SHP77 (cell line): ENCODE measurements at places on chromosomes 11 and 22.
A peak's percentile ranks its signal among the peaks of the same experiment; 100 is the strongest.

DNA sequence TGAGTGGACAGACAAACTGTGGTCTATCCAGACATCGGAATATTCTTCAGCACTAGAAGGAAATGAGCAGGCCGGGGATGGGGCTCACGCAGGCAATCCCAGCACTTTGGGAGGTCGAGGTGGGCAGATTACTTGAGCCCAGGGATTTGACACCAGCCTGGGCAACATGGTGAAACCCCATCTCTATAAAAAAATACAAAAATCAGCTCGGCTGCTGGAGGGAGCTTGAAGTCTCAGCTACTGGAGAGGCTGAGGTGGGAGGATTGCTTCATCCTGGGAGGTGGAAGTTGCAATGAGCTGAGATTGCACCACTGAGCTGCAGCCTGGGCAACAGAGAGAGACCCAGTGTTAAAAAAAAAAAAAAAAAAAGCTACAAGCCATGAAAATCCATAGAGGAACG lies 8.0 kb upstream of the CTSD start:
- no peak for DNase-seq

GRCh38 chr11:125975634-125976033 lies 29.8 kb downstream of the VSIG10L2 start:
- no peak for DNase-seq

GRCh38 chr11:110134110-110134509 lies 40.9 kb downstream of the ZC3H12C start:
- DNase-seq, result peak; percentile 24

GRCh38 chr11:61776561-61777075 lies 15.8 kb downstream of the TMEM258 start:
- peak; percentile 59 for DNase-seq

DNA sequence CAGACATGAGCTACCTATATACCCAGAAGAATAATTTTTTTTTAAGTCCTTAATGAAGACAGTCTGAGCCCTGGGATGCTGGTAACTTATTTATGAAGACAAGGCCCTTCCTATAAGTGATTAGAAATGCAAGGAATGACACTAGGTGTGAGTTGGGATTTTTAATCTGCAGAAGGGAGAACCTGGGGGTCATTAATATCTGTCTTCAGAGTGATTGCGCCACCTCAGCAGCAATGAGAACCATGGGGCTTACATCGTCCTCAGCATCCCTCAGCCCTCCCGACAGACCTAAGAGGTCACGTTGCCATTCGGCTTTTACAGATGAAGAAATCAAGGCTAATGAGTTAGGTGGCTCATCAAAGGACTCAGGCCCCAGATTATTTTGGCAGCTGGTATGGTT lies 55.6 kb downstream of the MCM5 start:
- DNase-seq, result no peak

DNA sequence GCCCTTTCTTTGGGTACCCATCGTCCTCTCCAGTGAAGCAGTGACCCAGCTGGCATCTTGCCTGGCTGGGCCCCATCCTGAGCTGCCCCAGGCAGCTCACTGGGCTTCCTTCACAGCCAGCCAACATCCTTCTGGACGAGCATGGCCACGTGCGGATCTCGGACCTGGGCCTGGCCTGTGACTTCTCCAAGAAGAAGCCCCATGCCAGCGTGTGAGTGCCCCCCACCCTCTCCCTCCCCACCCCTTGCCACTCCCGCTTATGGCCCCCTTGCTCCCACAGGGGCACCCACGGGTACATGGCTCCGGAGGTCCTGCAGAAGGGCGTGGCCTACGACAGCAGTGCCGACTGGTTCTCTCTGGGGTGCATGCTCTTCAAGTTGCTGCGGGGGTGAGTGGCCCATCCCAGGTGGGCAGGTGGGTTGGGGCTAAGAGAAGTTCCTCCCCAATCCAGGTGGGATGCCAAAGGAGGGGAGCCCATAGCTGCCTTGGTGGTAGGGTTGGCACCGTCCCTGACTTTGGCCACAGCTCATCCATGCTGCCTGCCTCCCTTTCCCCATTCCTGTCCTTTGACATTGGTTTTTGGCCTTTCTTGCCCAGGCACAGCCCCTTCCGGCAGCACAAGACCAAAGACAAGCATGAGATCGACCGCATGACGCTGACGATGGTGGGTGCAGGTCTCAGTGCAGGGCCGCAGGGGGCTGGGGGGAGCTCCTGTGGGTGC lies 6.8 kb upstream of the ANKRD13D start:
- DNase-seq, result no peak

DNA sequence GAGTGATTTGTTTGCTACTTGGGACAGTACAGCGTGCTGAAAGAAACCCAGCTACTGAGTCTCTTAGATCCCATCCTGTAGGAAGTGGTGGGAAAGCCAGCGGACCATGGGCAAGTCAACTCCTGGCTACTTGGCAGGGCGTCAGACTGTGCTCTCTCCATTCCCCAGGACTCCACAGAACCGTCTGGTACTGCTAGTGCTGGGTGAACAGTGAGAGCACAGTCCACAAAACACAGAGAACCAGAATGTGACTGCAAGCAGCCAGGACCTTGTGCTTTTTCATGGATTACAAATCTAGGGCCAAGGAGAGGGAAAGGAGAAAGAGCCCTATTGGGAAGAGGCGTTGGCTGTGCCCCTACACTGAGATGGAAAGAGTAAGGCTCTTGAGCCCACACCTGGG lies 10.2 kb downstream of the BID start:
- no peak for DNase-seq

GRCh38 chr22:42010778-42011177 lies 12.2 kb downstream of the WBP2NL start:
- DNase-seq, result no peak

GRCh38 chr11:31160504-31161422 lies 208.8 kb downstream of the DCDC1 start:
- no peak for DNase-seq

- no peak for DNase-seq
Measured at GRCh38 chr22:24883432-24883831, 63.1 kb downstream of the LHFPL7 start.

GRCh38 chr11:8092587-8093424 lies 11.8 kb downstream of the TUB start:
- DNase-seq, result peak; percentile 44

- no peak for DNase-seq
Measured at GRCh38 chr22:49344656-49345055, 483.0 kb downstream of the BRD1 start.

GRCh38 chr22:42561856-42562255 lies 8.1 kb downstream of the SERHL2 start:
- DNase-seq, result no peak

GRCh38 chr11:85813721-85814120 lies 2.8 kb upstream of the SYTL2 start:
- no peak for DNase-seq

DNA sequence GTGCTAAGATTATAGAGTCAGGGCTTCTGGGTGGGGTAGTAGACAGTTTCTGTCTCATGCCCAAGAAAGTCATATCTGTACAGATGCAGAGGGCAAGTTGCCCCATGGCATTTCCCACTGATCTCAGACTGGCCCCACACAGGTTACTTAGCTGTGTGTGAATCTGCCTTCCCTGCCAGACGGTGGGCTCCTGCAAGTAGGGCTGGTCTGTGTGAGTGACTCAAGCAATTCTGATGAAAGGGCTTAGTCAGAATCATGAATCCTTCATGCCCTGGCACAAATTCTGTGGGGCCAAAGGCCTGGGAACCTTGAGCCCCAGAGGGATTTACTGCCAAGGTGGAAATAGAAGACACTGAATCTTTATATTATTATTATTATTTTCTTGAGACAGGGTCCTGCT lies 30.4 kb downstream of the USH1C start:
- no peak for DNase-seq

GRCh38 chr11:77051511-77051910 lies 15.3 kb upstream of the CAPN5 start:
- DNase-seq, result no peak

DNA sequence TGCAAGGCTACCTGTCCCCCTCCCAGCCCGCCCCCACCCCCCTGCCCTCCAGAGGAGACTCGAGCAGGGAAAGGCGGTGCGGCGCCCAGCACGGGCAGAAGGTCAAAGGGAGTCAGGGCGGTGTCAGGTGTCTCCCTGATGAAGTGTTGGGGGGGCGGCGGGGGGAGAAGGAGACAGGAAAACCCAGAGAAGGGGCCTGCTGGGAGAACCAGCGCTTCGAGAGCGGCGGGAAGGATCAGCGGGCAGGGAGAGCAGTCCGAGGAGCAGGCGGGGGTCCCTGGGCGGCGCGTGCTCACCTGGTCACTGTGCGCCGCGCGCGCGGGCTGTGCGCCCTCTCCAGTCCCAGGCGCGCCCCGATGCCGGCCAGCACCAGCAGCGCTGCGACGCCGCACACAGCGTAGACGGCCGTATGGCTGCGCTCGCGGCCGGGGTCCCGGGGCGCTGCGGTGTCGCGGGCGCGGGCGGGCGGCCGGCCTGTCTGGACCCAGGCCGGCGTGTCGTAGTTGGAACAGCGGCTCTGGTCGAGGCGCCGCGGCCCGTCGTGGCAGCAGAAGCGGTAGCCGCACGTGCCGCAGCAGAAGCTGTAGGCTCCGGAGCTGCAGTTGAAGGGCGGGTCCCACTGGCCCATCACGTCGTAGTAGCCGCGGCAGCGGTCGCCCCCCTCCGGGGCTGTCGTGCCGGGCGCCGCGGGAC lies 886 bp downstream of the SHISA8 start:
- no peak for DNase-seq

DNA sequence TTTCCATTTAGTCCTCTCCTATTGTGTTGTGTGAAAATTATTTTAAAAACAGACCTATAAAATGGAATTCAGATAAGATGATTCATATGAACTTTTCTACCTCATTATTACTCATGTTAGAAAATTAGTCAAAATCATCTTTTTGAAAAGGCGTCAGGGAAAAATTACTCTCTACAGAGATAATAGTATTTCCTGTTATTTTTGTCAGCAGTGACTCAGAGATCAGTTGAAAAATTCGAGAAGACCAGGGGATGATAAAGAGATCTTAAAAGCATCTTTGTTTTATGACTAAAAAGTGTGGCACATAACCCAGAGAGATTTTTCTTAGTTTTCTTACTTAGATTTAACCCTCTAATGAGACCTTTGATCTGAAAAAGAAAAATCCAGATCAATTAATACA lies 157.9 kb upstream of the CARD18 start:
- no peak for DNase-seq

GRCh38 chr22:31995046-31995445 lies 48.0 kb upstream of the SLC5A1 start:
- no peak for DNase-seq
